ENCODE measurements at places on chromosomes 4 and X.

DNA sequence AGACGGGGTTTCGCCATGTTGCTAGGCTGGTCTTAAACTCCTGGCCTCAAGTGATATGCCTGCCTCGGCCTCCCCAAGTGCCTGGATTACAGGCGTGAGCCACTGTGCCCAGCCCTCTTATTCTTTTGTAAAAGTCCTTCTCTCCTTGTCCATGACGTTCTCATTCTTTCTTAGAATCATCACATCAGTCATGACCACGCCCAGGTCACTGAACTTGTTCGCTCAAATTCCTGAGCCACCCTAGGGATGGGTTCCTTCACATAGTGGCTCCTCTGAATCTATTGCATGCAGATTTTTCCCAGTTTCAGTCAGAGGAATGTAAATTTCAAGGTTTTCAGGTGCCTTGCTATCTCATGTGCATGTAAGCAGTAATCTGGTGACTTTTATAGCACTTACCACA, 15.7 kb downstream of the JADE1 start:
- no peak for DNase-seq

GRCh38 chr4:6986072-6986780, 56.9 kb upstream of the TADA2B start:
- DNase-seq: no peak

- no peak for DNase-seq
Observed at GRCh38 chr4:22434895-22435294, 81.0 kb downstream of the ADGRA3 start.

GRCh38 chr4:88991746-88992145, 65.2 kb downstream of the FAM13A start:
- no peak for DNase-seq

GRCh38 chrX:155997436-155997835, at the start of gene IL9R:
Gene IL9R (plus strand): TSS chrX:155997696. CDS start chrX:155997760, 64 bp downstream.
- DNase-seq: no peak

DNA sequence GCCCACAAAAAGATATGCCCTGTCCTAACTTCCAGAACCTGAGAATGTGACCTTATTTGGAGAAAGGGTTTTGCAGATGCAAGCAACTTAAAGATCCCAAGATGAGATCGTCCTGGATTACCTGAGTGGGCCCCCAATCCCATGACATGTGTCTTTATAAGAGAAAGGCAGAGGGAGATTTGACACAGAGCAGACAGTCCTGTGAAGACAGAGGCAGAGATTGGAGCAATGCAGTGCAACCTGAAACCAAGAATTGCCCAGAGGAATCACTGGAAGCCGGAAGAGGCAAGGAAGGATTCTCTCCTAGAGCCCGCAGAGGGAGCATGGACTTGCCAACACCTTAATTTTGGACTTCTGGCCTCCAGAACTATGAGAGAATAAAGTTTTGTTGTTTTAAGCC, 171.5 kb downstream of the SMIM20 start:
- no peak for DNase-seq

GRCh38 chr4:39320381-39321115, 45.6 kb downstream of the RFC1 start:
- no peak for DNase-seq

DNA sequence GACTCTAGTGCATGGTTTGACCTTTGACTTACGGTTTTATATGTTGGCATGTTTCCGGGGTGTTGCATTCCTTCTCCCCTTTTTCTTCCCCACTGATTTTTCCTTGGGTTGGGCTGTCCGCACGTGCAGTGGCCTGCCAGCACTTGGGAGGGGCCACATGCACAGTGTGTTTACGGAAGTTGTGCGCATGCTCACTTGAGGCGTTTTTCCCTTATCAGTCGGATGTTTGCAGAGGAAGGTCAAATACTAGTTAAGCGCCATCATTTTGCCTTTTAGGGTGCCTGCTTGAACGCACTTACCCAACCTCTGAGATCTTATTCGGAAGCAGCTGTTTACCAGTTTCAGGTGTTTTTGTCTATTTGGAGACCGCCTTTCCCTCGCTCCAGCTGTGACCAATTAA, 653.9 kb upstream of the AADAT start:
- no peak for DNase-seq

DNA sequence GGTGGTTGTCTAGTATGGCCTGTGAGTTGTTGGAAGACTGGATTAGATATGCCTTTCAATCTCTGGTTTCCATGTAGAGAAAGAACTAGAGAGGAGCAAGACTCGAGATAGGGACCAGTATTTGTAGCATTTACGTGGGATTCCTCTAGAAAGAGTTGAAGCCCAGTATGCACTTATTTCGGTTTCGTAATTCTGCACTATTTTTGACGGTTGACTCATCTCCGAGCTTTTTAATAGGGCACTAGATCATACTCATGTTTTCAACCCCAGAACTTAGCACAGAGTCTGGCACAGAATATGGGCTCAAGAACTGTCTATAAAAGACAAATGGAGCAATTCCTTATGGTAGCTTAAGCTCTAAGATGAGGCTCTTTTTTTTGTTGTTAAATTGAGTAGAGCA, 15.7 kb downstream of the HELT start:
- DNase-seq: no peak

DNA sequence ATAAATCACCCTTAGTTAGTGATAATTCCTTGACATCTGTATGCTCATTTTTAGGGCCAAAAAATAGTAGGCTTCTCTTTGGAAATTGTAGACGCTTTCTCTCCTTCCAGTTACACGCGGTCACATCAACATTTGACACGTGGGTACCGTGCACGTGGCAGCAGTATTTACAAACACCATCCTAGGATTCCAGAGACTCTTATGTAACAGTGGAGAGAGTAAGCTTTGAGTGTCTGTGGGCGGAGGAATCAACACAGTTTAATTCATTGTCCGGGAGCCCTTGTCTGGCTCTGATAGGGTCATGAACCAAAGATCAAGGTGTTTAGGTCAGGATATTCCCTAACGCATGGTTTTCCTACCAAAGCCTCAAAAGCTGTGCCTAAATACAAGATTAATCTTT, 12.2 kb downstream of the TET2 start:
- no peak for DNase-seq

DNA sequence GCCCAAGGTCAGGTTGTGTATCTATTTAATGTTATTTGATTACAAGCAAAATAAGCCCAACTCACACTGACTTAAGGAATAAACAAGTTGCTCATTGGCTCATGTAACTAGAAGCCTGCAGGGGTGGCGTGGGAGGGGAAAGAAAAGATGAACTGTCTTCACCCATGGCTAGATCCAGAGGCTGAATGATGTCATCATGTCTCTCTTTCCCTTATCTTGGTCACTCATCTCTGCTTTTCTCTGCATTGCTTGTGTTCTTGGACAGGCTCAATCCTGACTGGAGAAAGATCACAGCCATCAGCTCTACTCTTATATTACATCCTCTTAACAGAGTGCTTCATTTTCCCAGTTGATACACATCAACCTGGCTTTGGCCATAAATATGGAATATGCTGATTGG, 290.0 kb upstream of the DIAPH2 start:
- no peak for DNase-seq

GRCh38 chr4:55181010-55182005, 55.9 kb upstream of the KDR start:
- DNase-seq: no peak

Data from SHP77 treated with DMSO at 0.1 percent for 48 hours (cell line).